ENCODE measurements at places on chromosomes 6 and 20.

DNA sequence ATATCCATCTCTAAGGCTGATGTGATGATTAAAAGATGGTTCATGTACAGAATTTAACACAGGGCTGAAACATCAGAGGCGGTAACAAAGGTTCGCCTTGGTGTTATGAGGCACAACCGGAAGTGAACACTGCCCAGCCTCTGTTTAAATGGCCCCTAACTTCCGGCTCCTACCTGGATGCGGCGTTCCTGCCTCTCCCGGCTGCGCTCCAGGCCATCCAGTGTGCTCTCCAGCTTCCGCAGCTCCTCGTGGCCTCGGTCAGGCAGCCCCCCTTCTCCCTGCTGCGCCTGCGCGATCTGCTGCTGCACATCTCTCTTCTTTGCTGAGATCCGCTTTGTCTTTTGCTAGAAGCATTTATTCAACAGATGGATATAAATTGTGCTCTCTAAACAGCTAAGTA, 195.3 kb downstream of the SYNE1 start:
- DNase-seq = no peak

DNA sequence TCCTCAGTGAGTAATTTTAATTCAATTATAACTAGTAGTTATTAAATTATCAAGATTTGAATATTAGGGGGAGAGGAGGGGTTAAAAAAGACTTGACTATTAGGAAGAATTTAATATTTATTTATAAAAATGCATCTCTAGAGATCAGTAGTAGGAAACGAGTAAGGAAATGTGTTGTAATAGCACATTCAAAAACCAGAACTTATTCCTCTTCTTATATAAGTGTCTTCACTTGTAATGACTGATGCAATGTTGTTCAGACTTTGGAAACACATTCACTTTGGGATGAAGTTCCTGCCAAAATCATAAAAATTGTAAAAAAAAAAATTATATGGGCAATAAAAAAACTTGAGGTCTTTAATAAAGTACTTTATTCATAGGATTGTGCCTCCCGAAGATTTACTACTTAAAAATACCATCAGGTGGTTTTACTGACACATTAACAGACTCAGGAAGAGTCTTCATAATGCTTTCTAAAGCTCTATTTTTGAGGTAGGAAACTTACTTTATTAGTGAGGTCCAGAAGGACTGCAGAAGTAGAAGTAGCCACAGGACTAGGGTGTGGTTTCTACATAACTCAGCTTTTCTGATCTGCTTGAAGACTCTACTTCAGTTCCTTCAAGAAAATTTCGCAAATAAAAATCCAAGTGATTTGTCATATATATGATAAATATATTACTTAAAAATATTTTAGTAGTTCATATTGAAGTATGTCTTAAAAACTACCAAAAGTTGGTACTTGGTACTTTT, 59.8 kb downstream of the CCDC170 start:
- no peak for DNase-seq

DNA sequence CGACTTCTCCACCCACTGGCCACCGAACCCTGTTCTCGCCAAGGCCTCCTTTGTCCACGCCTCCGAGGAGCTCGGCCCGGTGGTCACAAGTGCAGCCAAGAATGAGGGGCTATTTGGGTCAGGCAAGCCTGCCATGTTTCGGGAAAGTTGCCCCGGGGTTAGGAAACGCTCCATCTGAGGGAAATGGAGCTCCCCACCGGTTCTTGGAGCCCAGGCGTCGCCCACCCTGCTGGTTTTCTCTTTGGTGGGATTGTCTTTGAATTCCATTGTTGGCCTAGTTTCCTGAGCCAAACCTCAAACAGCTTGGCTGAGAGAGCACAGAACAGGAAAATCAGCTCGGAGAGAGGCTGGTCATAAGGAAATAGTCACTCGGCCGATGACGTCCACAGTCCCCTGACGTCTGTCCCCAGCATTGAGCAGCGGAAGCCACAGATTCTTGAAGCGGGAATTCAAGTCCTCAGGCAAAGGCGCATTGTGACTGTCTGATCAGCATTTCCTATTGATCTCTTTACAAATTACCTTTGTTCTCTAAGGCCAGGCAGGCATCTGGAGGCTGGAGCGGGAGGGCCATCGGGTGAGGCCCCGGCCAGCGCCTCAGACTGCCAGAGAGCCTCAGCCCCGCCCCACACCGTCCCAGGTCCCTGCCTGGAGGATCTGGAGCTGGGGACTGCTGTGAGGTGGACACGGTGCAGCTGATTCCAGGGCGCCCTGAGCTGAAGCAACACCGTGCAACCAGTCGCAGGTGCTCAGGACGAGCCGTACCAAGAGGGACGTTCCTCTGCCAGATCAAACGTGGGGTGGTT, 138.6 kb downstream of the DLL1 start:
- DNase-seq = no peak

DNA sequence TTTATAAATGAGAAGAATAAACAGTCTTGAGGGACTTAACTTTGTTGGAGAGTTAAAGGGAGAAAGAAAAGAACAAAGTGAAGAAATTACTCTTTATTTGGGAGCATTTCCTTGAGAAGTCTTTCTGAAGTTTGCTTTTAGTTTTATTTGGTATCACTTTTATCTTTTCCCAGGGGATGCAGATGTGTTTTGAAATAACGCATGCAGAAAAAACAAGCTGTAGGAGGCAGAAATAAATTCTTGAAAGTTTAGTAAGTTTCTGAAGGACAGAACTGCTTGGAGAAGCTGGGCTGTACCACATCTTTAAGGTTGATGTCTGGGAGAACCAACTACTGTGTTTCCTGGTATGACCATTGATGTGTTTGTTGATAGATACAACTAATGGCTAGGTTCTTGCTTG, 75.0 kb downstream of the PLCB4 start:
- DNase-seq = no peak

DNA sequence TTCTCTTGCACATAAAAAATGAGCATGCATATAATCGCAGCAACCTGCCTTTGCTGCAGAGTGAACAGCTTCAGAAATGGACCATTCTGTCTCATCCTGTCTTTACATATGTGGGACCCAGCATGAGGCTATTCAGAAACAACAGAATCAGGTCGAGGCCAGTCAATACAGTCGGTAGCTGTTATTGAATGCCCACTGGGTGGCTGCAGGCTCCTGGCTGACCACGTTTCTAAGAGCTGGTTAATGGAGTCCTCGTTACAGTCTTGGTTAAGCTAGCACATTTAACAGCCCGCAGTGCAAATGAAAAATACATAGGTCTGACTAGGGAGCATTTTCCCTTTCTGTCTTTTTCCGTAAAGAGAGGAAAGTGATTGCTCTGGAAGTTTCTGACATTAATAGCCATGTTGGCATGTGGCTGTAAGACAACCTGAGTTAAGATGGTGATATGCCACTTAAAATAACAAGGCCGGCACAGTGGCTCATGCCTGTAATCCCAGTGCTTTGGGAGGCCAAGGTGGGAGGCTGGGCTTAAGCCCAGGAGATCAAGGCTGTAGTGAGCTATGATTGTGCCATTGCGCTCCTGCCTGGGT, 75.0 kb downstream of the SHLD1 start:
- DNase-seq = no peak

DNA sequence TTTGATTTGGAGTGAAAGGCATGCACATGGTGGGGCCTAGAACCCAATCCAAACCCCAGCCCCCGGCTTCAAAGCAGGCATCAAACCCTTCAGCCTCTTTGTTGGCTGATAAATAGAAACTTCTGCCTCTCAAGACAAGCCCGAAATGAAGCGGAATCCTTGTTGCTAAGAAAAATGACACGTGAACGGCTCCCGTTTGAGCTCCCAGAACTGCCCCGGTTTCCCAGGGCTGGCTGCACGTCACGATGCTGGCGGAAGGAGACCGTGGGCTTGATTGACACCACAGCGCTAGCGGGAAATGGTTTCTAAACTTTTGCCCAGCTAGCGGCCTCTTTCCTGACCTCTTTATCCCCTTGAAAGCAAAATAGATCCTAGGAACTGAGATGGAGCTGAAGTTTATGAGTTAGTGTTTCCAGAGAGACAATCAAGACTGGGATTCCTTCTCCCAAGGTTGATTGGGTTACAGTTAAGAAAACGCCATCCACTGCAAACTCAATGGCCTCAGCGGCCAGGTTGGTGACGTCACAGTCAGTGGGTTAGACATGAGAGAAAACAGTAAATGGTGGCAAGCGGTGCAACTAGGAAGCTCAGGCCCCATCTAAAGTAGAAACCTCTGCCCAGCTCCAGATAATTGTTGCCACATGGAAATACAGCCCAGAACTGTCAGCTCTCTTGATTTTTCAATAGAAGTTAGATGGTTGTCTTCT, 117.0 kb downstream of the ANKRD60 start:
- no peak for DNase-seq

GRCh38 chr6:99353126-99353525, 3.7 kb upstream of the FAXC start:
- no peak for DNase-seq

GRCh38 chr6:72755752-72756151, 133.9 kb downstream of the KCNQ5 start:
- DNase-seq = no peak

GRCh38 chr6:105596284-105596755, 193.4 kb upstream of the PREP start:
- DNase-seq = no peak

- DNase-seq = no peak
Measured at GRCh38 chr6:10416863-10417641, 2.2 kb upstream of the TFAP2A start.

DNA sequence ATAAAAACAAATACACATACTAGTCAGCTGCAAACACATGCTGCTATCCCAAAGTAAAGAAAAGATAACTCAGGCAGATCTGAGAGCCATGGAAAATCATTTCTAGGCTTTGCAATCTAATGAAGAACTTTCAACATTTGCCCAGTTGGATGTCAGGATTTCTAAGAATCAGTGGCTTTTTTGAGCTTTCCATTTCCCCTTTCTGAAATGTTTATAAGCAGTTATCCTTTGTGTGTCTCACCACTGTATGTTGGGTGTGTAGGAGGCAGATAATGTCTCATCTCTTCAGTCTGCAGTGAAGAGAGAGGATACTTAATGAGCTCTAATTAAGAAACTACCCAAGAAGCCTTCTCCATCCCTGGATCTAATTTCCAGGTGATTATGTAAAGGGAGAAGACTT, 43.6 kb downstream of the RGS17 start:
- DNase-seq = no peak

GRCh38 chr6:84568971-84569370, 195.4 kb downstream of the TBX18 start:
- DNase-seq = no peak

DNA sequence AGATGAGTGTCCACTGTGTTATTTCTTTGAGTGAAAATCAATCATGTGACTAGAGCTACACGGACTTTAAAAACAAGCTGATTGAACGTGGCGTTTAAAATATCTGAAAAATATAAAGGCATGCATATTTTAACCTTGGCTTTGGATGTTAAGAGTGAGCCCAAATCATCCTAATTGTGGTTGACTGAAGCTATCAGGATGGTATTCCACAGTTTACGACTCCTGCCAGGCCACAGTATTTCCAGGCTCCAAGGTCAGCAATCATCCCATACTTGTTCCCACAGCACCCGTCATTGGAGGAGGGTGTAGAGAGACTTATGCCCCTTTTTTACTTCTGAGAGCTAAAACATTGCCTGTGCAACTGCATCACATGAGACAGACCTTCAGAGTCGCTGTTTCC, 43.2 kb upstream of the TMX4 start:
- no peak for DNase-seq

DNA sequence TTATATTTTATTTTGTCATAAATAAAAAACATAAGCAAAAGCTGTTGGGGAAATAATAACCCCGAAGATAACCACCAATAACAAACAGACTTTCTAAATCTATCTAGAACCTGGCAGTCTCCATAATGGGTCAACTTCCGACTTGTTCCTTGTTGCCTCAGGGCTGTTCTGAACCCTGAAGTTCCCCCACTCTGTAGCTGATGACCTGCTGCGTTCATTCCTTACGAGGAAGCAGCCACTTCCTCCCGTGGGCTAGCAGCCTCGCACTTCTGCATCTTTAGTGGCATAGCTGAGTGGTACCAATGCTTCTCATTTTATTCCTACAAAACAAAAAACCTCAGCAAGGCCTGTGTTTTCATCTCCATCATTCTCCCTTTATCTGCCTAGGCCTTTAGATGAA, 103.0 kb downstream of the PLEKHG1 start:
- DNase-seq = no peak

GRCh38 chr20:40692240-40693011, 3.4 kb upstream of the MAFB start:
- DNase-seq = no peak

DNA sequence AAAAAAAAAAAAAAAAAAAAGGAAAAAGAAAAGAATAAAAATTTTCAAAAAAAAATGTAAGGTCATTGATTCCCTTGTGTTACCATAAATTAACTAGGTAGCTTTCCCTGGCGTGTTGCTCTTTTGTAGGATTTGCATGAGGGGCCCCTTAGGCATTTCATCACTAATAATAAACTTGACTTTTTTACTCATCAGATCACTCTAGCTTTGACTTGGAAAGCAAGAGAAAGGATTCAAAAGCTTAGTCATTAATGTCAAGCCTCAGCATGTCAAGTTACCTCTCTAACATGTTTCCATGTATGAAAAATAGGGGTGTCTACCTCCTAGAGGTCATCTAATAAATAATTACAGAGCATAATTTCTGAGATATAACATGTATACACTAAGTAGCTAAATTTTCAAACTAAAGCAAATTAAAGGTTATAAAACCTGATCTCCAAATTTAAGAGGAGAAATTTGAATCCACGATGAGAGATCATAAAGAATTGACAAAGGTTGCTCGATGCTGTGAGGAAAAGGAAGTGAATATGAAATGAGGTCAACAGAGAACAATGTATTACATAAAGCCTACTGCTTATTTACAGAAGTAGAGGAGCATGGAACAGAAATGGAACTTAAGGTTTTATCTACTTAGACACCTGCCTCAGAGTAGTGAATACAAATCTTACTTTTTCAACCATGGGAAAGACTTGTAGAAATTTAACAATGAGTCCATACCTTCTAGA, 86.8 kb downstream of the ARHGAP18 start:
- no peak for DNase-seq

GRCh38 chr20:3887876-3888620, 1.1 kb upstream of the PANK2 start:
- DNase-seq = no peak

GRCh38 chr6:36999061-36999750, 6.2 kb upstream of the FGD2 start:
- no peak for DNase-seq

DNA sequence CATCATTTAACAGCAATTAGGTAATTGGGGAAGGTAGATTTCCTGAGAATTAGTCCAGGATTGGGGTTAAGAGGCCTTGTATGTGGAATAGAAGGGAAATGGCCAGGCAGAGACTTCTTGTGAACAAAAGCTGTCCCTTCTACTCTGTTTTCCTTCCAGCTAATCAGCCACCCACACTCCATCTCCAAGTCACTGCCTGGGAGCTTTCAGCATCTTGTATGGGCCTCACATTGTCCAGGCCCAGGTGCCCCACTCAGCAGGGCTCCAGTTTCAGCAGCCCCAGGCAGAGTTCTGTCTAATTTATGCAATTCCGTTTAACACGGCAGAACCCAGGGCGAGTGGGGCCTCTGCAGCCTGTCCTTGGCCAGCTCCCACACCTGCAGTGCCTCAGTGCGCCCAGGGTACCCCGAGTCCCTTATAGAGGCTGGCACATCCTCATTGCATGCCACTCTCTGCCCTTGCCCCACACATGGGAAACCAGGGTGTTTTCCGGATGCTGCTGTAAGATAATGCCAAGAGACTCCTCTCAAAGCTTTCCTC, 113.0 kb downstream of the EDN3 start:
- no peak for DNase-seq

GRCh38 chr20:7232796-7233195, 465.3 kb downstream of the BMP2 start:
- no peak for DNase-seq
